ENCODE measurements at places on chromosomes 2 and 18.

DNA sequence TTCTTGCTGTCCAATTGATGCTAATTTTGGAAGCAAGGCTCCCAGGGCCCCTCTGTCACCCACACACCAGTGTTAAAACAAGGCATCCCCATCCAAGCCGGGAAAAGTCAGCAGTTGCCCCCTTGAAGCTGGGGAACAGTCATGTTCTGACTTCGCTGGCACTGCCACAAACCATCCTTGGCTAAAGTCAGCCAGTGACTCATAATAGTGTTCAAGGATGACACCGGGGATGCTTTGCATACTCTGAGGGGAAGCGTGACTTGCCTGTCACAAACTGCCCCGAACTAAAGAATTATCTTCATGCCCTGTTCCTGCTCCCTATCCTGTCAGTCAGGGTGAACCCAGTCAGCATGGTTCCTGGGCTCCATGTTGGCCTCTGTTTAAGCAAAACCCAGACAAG is 37.0 kb downstream of the TGFA start:
- no peak for DNase-seq

DNA sequence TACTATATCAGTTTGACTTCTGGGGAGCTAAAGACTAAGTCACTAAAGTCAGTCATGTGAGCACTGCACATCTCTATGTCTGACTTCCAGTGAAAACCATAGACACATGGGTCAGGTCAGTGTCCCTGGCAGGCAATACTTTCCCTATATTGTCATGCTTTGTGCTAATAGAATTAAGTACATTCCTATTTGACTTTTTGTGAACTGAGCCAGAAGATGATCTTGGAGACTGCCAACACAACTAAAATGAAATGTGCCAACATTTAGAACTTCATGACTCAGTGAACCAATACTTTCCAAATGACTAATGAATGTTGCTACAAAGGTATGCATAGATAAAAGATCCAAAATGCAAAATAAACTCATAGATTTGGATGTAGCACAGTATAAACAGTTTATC is 820.8 kb upstream of the FAM98A start:
- DNase-seq = no peak

DNA sequence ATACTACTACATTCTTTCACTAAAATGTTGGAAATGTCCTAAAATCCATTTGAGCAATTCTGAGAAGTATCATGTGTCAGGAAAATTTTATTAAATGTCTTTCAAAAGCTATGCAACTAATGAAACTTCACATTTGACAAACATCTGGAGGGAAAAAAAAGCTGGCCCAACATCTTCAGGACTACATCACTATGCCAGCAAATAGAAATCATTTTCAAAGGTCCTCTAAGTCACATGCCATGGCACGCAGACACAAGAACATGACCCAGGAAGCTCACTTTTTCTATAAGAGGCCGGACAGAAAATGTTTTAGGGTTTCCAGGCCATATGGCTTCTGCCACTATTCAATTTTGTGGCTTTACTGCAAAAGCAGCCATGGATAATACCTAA is 11.6 kb downstream of the KANSL3 start:
- DNase-seq = no peak

DNA sequence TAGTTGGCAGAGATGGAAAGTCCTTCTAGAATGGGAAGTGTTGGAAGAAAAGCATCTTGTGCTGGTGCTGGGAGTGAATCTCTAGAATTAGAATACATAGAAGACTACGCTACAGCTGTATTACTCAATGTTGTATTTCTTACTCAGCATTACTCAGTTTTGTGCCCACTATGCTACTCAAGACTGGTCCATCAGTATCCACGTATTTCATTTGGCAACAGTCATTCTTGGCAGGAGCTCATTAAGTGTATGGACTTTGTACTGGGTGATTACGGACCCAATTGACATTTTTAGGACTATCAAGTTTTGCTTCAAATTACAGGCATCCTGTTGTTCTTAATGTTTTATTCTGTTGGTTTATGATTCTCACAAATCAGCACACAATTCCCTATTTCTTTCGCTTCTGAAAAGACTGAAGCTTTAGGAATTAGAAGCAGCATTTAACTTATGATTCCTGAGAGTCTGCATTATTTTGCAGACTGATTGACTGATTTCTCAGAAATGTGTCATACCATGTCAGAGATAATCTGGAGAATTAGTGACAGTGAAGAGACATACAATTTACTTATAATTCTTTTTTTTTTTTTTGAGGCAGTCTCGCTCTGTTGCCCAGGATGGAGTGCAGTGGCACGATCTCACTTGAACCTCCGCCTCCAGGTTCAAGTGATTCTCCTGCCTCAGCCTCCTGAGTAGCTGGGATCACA is 136.9 kb downstream of the MYO3B start:
- no peak for DNase-seq

DNA sequence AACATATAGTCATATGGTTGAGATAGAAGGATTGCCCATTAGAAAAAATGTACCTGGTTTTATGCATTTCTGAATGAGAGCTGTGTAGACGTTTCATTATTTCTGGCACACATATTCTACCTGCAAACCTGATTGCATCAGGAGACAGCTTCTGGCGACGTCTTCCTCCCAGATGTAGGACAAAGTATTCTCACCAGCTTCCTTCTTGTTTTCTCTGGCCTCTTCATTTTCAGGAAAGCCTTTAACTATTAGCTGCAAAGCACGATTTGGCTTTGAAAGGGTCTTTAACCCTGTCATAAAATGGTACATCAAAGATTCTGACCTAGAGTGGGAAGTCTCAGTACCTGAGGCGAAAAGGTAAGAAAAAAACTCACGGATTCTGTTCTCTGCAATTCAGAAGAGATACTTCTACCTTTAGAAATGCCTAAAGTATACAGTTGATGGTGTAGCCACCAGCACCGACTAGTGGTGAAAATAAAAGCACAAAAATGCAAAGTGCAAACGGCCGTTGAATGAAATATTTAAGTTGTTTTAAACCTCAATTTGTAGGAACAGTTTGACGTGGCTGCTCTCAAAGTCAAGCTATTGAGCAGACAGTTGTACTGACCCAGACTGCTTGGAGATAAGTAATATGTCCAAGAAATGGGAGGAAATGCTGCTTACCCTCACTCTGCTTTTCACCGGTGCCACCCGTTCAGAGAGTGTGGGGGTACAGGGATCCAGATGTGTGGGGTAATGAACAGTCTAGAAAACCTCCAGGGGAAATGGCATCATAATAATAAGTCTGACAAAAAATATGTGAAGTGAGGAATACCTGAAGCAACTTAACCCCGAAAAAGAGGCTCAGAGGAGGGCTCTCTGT is 20.2 kb downstream of the IL18RAP start:
- peak; percentile 55 for DNase-seq

GRCh38 chr2:202436626-202437025 is 60.5 kb downstream of the BMPR2 start:
- DNase-seq = no peak

GRCh38 chr2:36964496-36965058 is 1.8 kb downstream of the STRN start:
- no peak for DNase-seq

DNA sequence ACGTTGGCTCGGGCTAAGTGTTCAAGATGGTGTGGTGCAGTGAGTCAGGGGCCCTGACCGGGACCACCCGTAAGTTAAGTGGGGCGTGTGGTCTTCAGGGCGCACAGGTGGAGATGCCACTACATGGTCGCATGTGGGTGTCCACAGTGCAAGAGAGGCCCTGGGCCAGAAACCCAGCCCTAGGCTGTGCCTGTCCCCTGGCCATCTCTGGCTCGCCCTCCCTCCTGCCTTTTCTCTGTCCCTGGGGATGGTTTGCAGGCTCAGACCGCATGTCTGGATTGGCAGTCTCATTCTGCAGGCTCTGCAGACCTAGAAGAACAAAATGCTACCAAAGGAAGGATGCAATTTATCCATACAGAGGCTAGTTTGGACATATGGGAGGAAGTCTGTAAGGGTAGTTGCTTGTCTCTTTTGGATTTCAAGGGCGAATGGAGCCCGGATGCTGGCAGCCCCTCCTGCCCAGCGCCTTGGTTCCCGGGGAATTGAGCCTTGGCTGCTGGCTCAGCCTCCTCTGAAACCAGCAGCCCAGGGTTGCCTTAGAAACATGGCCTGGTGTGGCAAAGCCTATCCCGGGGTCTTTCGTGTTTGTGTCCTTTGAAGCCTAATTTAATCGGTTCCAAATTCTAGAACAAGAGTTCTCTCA is 417.5 kb upstream of the HS6ST1 start:
- no peak for DNase-seq

DNA sequence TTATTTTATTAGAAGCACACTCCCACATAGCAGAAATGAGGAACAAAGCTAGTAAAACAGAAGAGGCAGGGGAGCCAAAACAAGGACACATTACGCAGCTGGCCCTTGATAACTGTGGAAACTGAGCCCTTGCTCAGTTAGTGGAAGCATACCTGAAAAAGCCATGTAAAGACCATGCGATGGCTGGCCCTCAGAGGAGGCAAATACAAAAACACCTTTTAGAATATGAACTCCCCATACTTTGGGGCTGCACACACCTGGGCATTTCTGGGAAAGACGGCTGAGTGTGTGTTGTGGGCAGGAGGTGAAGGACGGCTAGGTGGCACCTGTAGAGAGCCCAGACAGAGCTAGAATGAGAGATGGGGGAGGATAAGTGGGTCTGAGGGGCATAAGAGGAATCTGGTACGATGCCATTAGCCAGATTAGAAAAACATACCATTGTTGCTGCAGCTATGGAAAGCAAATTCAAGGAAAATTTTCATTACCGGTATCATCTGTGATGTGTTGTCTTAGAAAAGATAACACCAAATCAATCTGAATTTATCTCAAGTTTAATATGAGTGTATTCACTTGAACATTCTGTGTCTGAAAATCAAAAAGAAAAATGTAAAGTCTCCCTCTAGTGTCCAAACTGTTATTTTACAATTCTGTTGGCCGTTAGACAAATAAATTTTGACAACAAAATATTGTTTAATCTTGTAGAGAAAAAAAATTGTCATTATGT is 45.2 kb upstream of the SULT1C3 start:
- DNase-seq = peak; percentile 7

GRCh38 chr2:127580167-127581049 is 44.9 kb downstream of the MYO7B start:
- DNase-seq = no peak

DNA sequence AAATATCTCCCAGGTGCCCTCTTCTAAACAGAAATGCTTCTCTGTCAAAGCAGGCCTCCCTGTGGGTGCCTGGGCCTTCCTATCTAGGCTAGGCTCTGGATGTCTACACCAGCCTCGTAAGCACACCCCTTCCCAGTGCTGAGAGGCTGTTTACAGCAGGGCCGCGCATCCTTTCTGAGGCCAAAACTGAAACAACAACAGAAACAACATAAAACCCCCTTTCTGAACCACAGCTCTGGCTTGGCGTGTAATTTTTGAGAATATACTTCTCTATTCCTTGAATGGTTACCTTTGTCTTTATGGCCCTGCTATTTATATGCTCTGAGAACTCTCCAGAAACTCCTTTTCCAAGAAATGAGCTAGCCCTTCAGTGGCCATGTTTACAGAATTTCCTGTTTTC is 118.4 kb downstream of the BCL2L11 start:
- DNase-seq = no peak

GRCh38 chr2:181948227-181948626 is 37.4 kb upstream of the PPP1R1C start:
- no peak for DNase-seq

DNA sequence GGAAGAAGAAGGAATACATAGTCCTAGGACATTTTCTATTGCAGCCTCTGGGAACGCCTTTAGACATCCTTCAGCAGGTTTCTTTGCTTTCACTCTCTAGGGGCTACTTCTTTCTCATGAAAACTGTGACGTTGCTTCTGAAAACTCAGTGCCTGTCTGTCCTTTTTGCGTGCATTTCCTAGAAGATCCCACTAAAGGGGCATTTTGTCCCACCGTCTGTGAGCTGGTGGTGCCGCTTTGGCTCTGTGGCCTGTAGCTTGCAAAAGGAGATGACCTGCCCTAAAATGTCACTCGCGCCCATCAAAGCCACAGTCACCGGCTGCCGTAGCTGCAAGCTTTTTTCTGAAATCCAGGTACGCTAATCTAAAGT is 579 bp downstream of the STAT4 start:
- DNase-seq = no peak

DNA sequence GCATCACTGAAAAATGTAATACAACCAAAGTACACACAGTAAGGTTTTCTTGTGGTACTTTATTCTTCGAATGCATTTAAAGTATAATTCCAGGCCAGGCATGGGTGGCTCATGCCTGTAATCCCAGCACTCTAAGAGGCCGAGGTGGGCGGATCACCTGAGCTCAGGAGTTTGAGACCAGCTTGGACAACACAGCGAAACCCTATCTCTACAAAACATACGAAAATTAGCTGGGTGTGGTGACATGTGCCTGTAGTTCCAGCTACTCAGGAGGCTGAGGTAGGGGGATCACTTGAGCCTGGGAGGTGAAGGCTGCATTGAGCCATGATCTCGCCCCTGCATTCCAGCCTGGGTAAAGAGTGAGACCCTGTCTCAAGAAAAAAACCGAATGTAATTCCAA is 3.9 kb upstream of the TTC39C start:
- DNase-seq = no peak

GRCh38 chr2:190794377-190794776 is 86.2 kb upstream of the GLS start:
- DNase-seq = no peak

DNA sequence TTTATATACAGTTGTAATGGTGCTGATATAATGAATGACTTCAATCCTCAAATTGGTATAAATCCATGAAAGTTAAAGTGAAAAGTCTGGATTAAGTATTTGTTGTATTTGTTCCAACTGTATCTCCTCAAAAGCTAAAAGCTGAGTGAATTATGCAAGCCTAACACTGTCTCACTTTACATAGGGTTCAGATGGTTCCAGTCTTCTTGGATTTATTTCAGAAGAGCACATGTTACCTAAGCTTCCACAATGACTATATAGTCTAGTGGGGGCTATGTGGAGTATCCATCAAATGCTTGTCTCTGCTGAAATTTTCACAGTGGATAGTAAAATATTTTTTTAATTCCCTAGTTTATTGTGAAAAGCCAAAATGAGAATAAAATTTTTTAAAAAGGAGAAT is 13.0 kb downstream of the MCEE start:
- DNase-seq = no peak

GRCh38 chr2:8268172-8268783 is 413.6 kb upstream of the ID2 start:
- no peak for DNase-seq

DNA sequence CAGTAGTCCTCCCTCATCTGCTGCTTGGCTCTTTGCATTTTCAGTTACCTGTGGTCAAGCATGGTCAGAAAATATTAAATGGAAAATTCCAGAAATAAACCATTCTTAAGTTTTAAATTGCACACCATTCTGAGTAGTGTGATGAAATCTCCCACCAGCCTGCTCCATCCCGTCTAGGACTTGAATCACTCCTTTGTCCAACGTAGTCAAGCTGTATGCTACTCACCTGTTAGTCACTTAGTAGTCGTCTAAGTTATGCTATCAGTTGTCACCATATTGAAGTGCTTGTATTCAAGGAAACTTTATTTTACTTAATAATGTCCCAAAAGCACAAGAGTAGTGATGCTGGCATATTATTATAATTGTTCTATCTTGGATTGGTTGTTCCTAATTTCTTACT is 172.5 kb downstream of the FIGN start:
- DNase-seq = no peak

GRCh38 chr2:133886735-133887675 is 318.7 kb upstream of the NCKAP5 start:
- DNase-seq = peak; percentile 75

GRCh38 chr2:100983684-100984310 is 18.3 kb upstream of the RPL31 start:
- no peak for DNase-seq
